ENCODE measurements at places on chromosomes 11 and 22.

DNA sequence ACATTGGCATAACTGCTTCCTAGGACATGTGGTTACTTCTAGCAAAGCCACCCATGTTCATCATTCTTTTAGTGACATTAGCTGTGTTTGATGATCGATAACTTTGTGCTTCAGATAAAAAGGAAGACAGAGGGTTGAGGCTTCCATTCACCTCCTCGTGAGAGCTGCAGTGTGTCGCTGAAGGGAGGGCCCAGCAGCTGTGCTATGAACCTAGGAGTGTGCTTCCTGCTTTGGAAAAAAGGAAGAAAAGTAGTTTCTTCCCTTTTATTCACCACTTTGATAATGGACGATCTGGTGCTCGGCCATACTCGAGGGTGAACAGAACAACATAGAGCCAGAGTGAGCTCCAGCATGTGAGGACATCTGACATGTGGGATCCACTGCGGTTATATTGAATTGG lies 6.1 kb upstream of the RFPL2 start:
- DNase-seq: no peak

DNA sequence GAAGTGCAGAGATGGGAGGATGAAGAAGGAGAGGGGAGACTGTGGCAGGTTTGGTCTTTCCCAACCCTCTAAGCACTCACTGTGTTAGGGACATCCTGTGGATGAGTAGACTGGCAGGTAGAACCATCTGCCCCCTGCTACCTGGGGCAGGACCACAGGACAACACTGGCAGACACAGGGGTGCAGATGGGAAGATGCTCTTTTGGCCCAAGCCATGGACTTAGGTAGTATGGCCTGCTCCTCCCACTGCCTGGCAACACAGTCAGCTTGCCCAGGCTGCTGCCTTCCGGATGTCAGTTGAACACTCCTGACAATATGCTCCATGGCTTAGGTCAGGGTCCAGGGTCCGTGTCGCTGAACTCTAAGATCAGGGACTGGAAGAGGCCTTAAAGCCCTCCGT lies 140.7 kb upstream of the NAV2 start:
- no peak for DNase-seq

DNA sequence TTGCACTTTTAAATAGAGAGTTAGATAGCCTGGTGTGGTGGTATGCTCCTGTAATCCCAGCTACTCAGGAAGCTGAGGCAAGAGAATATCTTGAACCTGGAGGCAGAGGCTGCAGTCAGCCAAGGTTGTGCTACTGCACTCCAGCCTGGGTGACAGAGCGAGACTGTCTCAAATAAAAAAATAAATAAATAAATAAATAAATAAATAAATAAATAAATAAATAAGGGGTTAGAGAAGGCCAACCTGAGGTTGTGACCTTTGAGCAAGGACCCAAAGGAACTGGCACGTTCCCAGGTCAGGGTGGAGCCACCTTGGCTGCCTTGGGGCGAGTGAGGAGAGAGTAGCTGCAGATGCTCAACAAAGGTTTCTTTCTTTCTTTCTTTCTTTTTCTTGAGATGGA lies 65.3 kb upstream of the TENM4 start:
- DNase-seq: no peak

- DNase-seq: no peak
Observed at GRCh38 chr11:94036096-94036495, 14.9 kb downstream of the HEPHL1 start.

- DNase-seq: no peak
Observed at GRCh38 chr11:12731841-12732336, 57.7 kb downstream of the TEAD1 start.

GRCh38 chr22:20606041-20606783 lies 98.8 kb downstream of the MED15 start:
- peak; percentile 59 for DNase-seq

DNA sequence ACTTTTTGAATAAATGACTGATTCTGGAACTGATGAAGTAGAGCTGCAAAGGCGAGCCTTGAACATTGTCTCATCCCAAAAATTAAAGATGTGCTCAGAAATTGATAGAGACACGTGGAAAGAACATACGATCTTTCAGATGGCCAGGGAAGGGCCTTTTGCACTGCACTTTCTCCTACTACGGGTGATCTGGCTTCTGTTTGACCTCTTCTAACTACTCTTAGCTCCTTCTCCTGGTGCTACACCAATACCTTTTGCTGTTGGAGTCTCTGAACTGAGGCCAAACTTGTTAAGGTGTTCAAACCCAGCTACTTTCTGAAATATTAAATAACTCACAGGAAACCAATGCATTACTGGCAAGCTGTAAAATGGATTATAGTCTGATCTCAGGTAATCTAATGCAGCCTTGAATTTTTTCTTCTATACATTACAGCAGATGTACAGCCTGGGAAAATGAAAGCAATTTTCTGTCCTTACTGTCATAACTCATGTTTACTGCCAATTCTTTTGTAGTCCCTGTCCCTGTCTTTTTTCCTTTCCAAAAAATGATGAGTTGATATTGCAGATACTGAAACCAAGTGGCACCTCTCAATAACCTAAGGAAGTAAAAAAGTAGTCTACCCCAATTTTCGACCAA lies 1086.1 kb upstream of the CNTN5 start:
- no peak for DNase-seq

DNA sequence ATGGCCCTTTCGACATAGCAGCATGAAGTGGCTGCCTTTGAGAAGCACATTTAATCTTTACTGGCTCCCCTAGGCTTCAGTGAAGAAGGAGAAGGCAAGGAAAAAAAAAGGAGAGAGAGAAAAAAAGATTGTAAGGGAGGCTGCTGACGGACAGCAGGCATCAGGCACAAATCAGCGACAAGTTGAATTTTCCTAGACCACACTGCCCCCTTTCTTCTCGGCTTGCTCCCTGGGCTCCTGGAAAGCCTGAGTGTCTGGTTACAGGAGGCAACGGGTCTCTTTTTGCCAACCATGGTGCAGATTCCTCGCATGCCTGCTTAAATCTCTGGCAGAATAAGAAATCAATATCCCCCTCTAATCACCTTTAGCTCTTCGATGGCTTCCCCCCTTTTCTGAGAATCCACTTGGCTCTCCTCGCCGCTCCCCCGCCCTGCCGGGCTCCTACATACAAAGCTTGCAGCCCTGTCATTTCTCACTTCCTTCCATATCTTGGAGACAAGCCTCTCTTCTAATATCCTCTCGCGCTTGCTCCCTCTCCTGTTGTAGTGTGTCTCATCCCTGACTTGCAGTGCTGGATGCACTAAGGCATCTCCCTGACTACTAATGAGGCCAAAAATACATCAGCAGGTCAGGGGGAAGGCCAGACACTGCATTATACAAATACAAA lies 14.3 kb downstream of the BLID start:
- no peak for DNase-seq

- DNase-seq: no peak
Observed at GRCh38 chr11:19642185-19643158, 70.2 kb upstream of the NAV2 start.

DNA sequence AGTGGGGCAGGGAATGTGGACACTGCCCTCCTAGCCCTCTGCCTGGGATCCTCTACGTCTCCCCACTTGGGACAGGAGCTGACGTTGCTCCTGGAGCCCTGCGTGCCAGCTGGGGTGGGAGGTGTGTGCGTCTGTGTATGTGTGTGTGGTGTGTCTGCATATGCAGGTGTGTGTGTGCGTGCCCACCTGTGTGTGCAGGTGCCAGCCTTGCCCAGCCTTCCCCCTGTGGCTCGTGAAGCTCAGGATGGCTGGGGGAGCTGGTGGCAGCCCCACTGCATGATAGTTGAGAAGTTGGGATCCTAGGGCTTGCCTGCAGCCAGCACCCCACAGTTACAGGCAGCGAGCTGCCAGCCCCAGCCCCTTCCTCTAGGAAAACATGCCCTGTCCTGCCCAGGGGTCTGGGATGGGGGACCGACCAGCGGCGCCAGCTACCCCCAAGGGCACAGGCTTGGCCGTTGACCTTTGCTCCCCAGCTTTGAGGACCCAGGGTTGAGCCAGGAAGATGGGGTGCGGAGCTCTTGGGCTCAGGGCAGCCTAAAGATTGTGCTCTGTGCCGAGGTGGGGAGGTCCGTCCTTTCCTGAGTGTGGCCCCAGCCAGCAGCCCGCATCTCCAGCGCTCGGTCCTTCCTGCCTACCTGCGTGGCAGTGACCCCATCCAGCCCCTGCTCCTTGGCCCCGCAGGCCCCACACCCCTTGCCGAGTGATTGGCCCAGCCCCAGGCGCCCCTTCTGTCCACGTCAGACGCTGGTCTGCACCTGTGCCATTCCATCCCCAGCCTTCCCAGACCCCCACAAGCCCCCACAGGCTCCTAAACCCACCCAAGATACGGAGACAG lies 15.7 kb downstream of the BRSK2 start:
- no peak for DNase-seq

DNA sequence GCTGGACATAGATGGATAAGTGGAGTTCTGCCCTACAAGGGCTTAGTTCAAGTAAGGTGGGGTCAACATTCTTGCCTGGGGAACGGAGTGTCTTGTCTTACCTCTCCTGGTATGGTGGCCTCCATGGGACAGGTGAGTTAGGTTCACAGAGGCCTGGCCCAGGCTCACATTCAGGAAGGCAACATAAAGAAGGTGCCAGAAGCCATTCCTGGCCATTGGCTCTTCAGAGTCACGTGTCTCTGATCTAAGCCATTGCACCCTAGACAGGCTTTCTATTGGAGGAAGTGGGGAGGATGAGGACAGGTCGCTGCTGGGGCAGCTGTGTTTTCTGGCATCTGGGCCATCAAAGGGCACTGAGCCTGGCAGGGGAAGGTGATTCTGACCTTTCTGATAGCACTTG lies 14.8 kb downstream of the LMO2 start:
- DNase-seq: no peak

DNA sequence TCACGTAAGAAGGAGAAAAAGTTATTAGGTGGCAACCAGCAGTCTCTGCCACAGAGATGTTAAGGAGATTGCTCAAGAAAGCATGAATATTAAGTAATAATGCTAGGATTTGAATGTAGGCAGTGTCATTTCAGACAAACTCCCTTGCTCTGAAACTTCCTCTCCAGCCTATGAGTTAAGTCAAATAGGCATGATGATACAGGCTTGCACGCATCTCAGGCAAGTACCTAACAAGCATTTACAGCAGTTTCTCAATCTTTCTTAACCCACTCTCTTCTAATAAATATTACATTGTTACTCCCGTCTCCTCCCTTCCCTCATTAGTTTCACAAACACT lies 72.7 kb downstream of the RAB38 start:
- no peak for DNase-seq

GRCh38 chr22:33680632-33681031 lies 239.6 kb downstream of the LARGE1 start:
- no peak for DNase-seq

DNA sequence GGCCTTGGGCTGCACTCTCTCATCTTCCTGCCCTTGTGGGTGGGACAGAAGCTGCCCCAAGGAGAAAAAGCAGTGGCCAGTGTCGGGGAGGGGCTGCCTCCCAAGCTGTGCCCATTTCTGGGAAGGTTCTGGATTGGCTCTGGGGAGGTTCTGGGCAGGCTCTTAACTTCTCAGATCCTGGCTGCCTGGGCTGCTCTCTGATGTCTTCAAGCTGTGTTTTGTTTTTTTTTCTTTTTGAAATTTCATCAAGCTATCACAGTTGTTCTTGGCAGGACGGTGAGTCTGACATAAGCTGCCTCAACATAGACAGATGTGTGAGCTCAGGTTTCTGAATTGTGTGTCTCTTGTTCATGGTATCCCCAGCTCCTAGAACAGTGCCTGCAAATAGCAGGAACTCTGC lies 1032.0 kb downstream of the BRD1 start:
- DNase-seq: no peak

DNA sequence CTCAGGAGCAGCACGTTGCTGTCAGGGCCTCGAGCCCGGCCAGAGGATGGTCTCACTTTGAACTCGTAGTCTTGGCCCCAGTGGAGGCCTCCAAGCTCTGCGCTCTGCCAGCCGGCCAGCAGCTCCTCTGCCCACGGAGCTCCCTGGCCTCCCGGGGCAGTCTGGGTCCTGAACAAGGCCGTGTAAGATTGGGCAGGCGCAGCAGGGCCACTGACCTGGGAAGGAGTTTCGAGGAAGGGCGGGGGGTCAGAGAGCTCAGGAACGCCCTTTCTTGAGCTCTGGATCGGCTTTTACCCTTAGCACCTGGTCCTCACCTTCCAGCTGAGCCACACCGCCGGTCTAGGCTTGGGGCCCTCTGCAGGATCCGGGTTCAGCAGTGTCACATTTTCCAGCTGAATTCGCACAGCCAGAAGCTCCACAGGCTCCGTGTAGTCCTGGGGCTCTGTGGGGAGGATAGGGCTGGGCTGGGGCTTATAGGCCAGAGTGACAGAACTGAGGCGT lies 2.1 kb downstream of the ROBO4 start:
- no peak for DNase-seq

DNA sequence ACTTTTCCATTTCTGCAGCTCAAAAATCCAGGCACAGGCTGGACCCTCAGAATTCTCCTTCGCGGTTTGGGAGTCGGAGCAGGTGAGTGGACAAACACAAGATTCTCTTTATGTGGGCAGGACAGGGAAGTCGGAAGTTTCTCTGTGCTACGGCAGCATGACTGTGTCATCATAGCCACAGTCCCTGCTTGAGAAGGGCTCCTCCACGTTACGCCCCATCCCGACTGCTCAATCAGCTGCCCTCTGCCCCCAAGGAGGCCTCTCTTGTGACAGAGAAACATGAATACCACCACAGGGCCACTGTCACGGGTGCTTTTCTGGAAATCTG lies 89.0 kb upstream of the SHISAL1 start:
- DNase-seq: no peak

GRCh38 chr11:94708642-94709041 lies 59.5 kb upstream of the AMOTL1 start:
- DNase-seq: no peak

DNA sequence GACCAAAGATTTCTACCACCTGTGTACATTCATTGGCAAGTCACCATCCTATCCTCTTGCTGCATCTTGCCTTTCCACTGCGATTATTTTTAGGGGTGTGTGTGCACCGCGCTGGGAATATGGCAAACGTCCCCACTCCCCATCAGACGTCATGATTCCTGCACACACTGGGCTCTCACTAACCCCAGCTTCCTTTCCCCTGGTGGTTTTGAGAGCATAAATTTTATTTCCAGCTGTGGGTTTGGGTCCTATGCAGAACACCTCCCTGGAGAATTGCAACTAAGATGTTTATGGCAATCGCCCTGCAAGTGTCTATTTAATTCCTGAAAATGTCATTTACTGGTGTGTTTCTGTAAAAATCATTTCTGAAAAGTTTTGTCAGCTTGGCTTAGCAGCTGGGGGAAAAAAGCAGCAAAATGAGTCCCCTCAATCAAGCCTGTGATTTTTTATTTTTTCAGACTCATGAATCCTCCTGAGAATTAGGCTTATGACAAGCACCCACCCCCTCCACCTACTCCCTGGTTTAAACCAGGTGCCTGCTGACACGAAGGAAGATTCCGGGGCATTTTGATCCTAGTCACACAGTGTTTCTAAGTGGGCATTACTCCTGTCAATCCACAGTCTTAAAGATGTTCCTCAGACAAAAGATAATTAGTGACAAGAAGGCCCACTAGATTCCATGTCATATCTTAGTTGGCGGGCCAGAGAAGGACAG lies 23.8 kb downstream of the UPB1 start:
- no peak for DNase-seq
